Placental pericyte (primary cell): ENCODE measurements at places on chromosomes 12 and 14. TPM values are rescaled to one million over a fixed set of nuclear protein-coding genes. Genes with fewer than 3 reads are reported as not detected.

Gene OR6C2
- not detected in 2 replicates for total RNA-seq

Gene PRKCH
- 1.1 and 1.5 TPM in 2 replicates for total RNA-seq

Gene KRT74
- total RNA-seq: not detected in 2 replicates

Gene TMPRSS12
- total RNA-seq: not detected in 2 replicates

Gene GUCY2C
- not detected in 2 replicates for total RNA-seq

Gene TSPAN11
- 0.14 and 0.44 TPM in 2 replicates for total RNA-seq

Gene ZC3H14
- total RNA-seq: 55.8 and 97.1 TPM in 2 replicates

Gene GPD1
- not detected in 2 replicates for total RNA-seq

Gene MAP1LC3B2
- 0.86 and 2.0 TPM in 2 replicates for total RNA-seq

Gene SLC7A8
- total RNA-seq: 1.1 TPM in 2 replicates

Gene RNASE3
- total RNA-seq: not detected in 2 replicates

Gene KRT1
- not detected in 2 replicates for total RNA-seq
